Stimulated activated CD4-positive, alpha-beta T cell treated with anti-CD3 and anti-CD28 coated beads, Interleukin-2, amount 100 ng/mL, for 24 hours (primary cell): ENCODE measurements at places on chromosomes 2 and 18.

- DNase-seq = no peak
Observed at GRCh38 chr2:202671317-202672035, 36.7 kb downstream of the FAM117B start.

DNA sequence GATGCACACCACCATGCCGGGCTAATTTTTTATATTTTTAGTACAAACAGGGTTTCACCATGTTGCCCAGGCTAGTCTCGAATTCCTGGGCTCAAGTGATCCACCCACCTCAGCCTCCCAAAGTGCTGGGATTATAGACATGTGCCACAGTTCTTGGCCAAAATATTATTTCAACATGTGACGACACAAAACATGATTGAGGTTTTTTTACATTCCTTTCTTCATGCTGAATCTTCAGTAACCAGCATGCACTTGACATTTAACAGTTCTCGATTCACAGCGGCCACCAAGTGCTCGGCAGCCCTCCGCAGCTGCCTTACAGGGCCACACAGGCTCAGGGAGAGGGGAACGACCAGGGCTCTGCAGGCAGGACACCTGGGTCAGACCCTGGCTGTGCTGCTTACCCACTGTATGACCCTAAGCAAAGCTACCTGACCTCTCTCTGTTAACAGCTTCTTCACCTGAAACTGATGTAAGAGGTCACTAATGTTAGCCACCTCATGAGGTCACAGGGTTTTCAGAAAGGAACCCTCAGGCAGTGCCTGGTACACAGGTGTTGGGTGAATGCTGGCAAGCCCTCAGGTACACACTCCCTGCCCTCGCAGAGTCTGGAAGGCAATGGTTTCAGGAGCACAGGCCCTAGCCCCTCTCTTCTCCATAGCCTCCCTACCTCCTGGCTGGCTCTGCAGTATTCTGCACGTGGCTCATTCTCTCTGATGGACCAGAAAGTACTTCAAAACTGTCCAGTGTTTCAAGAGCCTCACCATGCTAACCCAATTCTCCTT, 25.7 kb downstream of the TUBB6 start:
- no peak for DNase-seq

DNA sequence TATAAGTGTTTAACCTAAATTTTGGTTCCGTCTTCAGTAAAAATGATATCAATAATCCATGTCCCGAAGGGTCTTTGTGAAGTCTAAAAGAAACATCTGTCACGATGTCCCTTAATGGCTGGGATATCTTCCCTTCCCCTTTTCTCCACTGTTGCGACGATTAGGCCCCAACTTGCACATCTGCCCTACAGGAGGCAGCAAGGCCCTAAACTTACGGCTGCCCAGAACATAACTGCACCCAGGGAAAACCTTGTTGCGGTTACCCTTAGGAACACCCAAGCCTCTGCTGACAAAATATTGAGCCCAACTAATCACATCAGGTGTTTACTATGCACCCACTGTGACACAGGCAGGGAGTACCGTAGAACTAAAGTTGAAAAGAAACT, 1.3 kb upstream of the SMAD2 start:
- DNase-seq = peak; percentile 20

DNA sequence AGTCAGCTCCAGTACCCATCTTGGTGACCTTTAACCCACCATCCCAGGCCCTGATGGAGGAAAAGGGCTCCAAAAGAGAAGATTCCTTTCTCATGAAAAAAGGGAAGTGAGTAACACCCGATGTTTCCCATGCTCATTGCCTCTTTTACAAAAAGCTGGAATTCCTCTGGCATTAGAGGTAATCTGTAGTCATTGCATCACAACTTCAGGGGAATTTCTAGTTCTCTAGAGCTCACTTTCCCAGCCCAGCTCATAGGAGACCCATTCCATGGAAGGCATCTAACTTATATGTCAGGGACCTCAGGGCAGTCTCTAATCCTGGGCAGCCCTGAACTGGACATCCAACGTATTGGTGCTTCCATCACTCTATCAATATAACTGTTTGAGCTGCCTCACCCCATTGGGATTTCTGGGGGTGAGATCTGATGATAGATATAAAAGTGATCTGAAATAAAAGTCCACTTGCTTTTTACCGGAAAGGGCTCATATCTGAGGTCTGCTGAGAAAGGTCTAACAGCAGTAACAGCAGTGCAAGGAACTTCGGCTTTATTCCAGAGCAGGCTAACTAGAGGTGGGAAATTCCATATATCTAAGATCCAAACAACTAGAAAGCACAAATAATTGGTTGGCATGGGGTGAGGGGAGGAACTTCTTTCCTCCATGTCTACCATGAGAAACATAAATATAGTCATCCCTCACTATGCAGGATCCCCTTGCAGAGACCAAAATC, 106.1 kb downstream of the ETAA1 start:
- no peak for DNase-seq

GRCh38 chr2:117618607-117619006, 195.9 kb upstream of the DDX18 start:
- DNase-seq = no peak

DNA sequence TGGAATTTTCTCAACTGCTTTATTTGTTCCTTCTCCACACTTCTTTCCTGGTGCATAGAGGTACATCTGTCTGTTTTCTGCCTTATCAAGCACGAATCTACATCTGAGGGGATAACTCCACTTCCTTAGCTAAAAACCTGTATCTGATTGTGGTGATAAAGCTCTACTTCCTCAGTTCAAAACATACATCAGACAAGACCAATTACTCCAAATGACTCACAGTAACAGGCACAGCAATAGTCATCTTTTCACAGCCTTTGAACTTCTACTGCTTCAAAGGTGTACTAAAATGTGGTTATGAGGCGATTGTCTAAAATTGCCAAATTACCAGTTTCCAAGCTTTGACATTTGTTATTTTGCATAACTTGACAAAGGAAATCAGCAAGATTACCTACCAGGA, 803.6 kb upstream of the ZEB2 start:
- no peak for DNase-seq

GRCh38 chr2:240881913-240882312, 13.3 kb downstream of the AGXT start:
- DNase-seq = no peak

GRCh38 chr18:59008302-59008974, 131.2 kb upstream of the SEC11C start:
- no peak for DNase-seq

- DNase-seq = peak; percentile 63
Observed at GRCh38 chr2:173354582-173355131, at the start of gene CDCA7. CDCA7 (plus strand) TSS chr2:173354872; CDS start chr2:173354964, 92 bp downstream.

DNA sequence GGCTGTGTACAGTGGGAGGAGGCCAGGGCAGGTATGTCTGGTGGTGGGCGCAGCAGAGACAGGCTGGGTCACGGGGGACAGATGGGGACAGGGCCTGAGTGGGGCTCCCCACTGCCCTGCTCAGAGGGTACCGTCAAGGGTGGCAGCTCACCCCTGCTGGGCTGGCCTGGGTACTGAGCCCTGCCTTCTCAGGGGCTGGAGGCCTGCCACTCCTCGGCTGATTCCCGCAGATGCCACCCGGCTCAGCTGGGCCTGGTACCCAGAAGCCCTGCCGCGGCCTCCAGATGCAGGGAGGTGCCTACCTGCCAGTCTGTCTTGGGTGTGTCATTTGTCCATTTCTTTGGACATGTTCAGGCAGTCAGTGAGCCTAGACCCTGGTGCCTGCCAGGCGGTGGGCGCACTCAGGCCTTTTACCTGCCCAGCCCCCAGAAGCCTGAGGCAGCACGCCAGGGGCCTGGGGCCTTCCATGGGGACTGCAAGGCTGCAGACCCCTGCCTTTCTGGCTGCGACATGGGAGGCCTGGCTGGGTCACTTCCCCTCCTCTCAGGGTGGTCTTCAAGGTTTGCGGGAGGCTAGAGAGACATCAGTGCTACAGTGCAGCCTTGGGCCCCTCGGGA, 3.3 kb downstream of the SNORC start:
- no peak for DNase-seq

- DNase-seq = no peak
Observed at GRCh38 chr18:37705016-37705415, 139.4 kb upstream of the CELF4 start.
